ENCODE measurements at places on chromosomes 1 and 21. TPM values are rescaled to one million over a fixed set of nuclear protein-coding genes. Genes with fewer than 3 reads are reported as not detected.

LCE1E gene
- total RNA-seq: not detected

CIART gene
- total RNA-seq: 13.9 TPM

LCE1B gene
- total RNA-seq: not detected

SPRR2E gene
- total RNA-seq: not detected

CYP4A22 gene
- not detected for total RNA-seq

NUDC gene
- 34.8 TPM for total RNA-seq

NTMT2 gene
- total RNA-seq: not detected

C4BPA gene
- not detected for total RNA-seq

KPNA6 gene
- 50.7 TPM for total RNA-seq

PGBD2 gene
- 6.7 TPM for total RNA-seq

DUSP10 gene
- 59.1 TPM for total RNA-seq

ADAMTS4 gene
- total RNA-seq: 0.72 TPM

AKR7A3 gene
- total RNA-seq: under 0.01 TPM

DMRTA2 gene
- not detected for total RNA-seq

SLC44A5 gene
- under 0.01 TPM for total RNA-seq

LDLRAD2 gene
- total RNA-seq: not detected

Measured in IMR-90 (cell line).